ENCODE measurements at places on chromosomes 6 and 20.

DNA sequence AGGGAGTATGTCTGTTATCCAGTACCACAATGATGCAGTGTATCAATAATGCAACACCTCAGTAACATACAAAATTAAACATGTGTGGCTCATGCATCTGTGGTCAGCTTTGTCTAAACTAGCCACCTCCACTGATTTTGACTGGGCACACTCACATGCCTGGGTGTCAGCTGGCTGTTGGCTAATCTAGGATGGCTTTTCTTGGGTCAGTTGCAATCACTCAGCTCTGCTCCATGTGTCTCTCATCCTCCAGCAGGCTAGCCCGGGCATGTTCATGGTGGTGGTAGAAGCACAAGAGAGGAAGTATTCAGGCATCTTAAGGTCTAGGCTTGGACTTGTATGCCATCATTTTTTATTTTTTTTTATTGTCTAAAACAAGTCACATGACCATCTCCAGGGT lies 59.3 kb upstream of the JAG1 start:
- ATAC-seq: no peak

DNA sequence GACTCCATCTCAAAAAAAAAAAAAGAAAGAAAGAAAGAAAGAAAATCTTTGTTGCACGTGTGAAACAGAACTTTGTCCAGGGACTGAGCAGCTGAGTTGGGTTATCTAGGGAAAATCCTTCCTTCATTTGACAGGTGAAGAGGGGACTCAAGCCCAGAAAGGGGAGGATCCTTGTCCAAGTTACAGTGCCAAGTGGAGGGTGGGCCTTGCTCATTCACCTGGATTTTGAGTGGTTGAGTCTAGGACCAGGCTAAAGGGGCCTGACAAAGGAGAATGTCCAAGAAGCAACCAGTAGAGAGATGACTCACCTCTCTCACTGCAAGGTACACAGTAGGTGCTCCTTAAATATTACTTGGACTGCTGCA lies 2.7 kb downstream of the TGIF2 start:
- ATAC-seq: no peak

DNA sequence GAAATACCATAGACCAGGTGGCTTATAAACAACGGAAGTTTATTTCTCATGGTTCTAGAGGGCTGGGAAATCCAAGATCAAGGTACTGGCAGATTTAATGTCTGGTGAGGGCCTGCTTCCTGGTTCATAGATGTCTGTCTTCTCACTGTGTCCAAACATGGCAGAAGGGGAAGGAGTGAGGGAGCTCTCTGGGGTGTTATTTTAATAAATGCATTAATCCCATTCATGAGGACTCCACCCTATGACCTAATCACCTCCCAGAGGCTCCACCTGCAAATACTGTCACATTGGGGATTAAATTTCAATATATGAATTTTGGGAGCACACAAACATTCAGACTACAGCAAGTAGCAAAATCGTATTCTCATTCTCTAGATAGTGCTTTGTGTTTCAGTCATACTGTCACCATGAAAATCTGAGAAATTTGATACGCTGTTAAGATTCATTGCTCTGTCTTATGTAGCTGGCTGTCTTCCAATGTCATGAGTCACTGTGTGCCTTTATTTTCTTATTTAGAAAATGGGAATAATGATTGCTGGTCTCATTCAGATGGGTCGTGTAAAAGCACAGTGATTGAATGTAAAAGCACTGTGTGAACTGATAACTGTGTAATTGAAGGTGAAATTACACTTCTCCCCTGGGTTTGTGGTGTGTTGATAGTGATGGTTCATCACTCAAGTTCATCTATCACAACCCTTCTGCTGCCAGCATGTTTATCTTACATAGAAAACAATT lies 8.9 kb upstream of the ERVFRD-1 start:
- peak; percentile 73 for ATAC-seq

GRCh38 chr6:78746457-78746856 lies 120.9 kb upstream of the IRAK1BP1 start:
- peak; percentile 77 for ATAC-seq

DNA sequence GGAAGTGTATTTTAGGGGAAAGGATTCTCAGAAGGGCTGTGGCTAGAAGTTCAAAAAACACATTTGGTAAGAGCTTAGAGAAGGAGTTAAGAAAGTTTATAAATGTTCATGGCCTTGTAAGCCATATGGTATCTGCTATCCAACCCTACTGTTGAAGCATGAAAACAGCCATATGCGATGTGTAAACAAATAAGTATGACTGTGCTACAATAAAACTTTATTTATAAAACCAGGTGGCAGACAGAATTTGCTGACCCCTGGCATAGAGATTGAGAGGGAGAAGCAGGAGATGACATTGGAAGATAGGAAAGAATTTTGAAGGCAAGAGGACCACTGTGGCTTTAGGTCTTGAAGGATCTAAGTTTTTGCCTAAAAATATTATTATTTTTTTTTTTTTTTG lies 583.5 kb downstream of the DOK5 start:
- ATAC-seq: no peak

DNA sequence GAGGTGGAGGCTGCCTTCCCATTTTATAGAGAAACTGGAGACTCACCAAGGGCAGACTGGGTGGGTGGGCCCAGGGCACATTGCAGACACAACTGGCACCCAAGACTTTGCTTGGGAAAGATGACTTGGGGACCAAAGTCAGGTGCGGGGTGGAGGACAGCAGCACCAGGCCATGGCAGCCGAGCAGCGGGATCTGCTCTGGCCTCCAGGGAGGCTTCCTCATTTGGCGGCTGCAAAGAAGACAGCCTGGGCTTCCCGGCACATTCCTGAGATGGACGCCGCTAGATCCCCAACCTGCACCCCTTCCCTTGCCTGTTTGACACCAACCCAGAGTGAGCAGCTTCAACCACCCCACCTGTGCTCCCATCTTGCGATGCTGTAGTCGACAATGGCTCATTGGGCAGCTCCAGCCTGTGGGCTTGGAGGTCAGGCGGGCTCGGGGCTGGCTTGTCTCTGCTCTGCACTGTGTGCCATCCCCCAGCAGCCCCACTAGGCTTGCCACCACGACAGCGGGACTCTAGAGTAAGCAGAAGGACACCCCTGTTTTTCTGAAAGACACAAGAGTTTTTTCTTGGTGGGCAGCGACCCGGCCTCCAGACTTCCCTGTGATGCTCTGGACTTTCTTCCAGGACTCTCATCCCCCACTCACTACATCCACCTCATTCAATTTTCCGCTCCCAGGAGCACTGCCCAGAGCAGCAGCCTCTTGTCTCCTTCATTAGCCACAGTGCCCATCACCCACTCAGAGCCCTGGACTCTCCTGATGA lies 184.9 kb upstream of the CST7 start:
- no peak for ATAC-seq

- no peak for ATAC-seq
Observed at GRCh38 chr6:162260027-162260426, 467.5 kb downstream of the PRKN start.

GRCh38 chr6:107689190-107689589 lies 134.9 kb downstream of the SCML4 start:
- no peak for ATAC-seq

- no peak for ATAC-seq
Observed at GRCh38 chr6:134419716-134420115, 101.8 kb upstream of the SGK1 start.

DNA sequence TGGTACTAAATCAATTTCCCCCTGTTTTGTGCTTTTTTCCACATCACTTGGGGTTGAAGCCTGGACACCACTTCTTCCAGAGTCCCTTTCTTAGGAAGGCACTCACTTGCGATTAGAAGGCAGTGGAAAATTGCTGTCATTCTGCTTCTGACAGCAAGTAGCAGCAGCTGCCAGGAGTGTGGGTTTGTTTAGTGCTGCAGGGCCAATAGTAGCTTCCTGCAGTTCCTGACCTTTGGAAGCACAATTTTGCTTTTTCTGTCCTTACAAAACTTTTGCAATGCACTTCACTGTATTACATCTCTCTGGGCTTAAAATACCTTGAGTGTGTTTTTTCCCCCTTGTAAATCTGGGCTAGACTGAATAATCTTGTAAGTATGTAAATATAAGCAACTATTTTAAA lies 12.5 kb upstream of the HLA-DRA start:
- ATAC-seq: no peak

DNA sequence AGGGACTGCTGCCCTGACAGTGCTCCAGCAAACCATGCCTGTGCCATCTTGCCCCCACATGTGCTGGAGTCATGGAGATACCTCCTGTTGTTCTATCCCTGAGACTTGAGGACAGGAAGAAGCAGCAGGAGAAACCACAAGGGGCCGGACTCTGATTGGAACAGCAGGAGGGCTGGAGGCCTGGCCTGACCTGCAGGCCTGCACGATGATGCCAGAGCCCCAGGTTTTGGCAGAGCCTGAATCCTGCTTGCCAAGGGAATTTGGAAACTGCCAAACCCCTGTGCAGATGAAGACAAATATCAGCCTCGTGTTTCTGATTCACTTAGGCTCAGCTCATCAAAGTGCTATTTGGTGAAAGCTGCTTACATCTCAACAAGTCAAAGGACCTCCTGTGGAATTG lies 177.6 kb downstream of the MAFB start:
- ATAC-seq: no peak

DNA sequence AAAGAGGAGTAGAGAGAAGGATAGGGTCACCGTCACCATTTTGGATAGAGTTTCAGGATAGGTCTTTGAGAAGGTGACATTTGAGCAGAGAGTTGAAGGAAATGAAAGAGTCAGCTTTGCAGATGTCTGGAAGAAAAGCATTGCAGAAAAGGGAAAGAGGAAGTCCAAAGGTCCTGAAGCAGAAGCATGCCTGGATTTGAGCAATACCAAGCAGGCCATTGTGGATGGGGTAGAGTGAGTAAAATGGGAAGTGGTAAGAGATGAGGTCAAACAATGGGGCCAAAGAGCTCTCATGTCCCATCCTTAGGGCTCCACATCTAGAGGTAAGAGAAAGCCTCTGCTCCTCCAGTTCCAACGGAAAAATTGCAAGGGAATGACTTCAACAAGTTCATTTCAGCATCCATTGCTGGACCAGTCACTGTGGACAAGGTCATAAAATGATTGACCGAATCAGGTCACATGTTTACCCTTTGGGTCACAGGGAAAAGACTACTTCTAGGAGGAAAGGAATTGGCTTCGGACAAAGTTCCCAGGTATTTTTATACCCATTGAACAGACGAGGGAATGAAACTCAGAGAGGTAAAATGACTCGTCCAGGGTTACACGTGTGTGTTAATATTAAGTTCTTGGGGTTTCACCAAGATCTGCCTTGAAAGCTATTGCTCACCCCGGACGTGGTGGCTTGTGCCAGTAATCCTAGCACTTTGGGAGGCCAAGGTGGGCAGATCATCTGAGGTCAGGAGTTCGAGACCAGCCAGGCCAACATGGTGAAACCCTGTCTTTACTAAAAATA lies 6.6 kb upstream of the SAMHD1 start:
- ATAC-seq: no peak

- no peak for ATAC-seq
Observed at GRCh38 chr20:38079353-38079752, 45.8 kb downstream of the RPRD1B start.

- peak; percentile 76 for ATAC-seq
Observed at GRCh38 chr6:35624341-35625070, 64.2 kb downstream of the FKBP5 start.

DNA sequence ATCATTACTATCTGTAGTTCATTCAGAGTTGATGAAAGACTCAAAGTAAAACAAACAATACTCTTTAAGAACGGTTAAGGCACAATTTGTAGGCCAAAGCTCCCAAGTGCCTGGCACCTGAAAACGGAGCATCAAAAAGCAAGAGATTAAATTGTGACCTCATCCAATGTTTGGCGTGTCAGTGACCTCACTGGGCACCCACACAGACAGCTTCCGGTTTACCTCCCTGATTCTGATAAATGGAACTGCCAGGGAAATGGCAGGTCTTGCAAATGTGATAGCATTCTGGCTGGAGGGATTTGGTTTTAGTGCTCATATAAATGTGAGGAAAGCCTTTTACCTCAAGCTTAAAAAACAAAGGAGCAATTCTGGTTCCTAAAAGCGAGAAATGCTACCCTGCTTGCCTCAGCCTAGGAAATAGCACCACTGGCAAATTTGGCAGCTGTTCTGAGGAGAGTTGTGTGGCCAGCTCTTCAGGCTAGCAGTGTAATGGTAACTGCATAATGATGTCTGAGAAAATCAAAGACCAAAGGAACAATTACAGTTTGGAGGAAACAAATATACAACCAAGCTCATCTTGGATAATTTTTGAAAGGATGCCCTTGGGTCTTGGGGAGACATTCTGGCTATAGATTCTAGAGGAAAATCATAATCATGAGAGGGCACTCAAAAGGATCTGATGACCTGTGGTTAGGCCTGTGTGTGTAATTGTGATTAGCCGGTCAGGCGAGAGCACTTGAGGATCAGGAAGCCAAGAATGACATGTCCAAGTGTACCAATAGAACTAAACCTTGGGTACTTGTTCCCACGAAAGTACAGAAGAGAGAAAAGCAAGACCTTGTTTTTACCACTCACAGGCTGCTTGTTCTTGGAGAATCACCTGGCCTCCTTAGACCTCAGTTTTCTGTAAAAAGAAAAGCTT lies 174.3 kb downstream of the TFAP2B start:
- no peak for ATAC-seq

GRCh38 chr6:11767458-11767857 lies 11.1 kb downstream of the ADTRP start:
- no peak for ATAC-seq

- ATAC-seq: no peak
Observed at GRCh38 chr6:73340048-73340447, 14.0 kb downstream of the DPPA5 start.

GRCh38 chr6:41707565-41708200 lies 27.7 kb downstream of the TFEB start:
- ATAC-seq: no peak

GRCh38 chr6:122653094-122653493 lies 42.9 kb downstream of the PKIB start:
- ATAC-seq: no peak

DNA sequence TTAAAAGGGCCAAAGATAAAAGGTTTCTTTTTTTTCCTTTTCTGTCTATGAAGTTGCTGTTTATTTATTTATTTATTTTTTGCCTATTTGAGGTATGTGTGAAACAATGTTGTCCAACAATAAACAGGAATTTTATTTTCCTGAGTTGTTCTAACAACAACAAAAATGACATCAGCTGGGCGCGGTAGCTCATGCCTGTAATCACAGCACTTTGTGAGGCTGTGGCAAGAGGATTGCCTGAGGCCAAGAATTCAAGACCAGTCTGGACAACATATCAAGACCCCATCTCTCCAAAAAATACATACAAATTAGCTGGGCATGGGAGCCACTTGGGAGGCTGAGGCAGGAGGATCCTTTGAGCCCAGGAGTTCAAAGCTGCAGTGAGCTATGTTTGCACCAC lies 44.1 kb downstream of the MGME1 start:
- no peak for ATAC-seq

DNA sequence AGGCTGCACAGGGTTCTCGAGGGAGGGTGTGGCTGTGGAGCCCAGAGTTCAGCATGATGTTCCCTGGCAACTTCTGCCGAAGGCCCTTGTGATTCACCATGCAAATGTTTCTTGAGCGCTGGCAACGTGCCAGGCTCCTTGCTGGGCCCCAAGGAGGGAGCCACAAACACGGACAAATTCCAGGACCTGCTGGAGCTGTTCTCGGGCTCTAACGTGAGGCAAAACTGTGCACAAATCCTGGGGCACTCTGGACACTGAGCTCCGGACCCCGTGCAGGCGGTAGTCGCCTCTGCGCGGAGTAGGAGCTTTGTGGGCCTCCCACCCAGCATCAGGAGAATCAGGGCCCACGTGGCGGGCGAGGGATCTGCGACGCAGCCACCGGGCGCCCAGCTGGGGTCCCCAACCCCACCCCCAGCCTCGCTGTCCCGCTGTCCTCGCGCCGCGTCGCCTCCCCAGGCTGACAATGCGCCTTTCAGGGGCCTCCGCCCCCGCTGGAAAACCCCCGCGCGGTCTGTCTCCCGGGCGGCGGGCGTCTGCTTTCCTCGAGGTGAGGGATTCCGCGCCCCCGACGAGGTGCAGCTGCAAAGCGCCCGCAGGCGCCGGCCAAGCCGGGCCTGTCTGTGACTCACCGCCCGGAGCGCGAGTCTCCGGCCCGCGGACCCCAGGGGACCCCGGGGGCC lies 31.7 kb upstream of the SCUBE3 start:
- peak; percentile 64 for ATAC-seq

Measured in SK-N-SH treated with all-trans-retinoic acid at 6 μM for 48 hours (cell line).